Stimulated activated naive CD8-positive, alpha-beta T cell treated with anti-CD3 and anti-CD28 coated beads, Interleukin-15, Interleukin-2, amounts not matched to agents 100 U/mL and 50 U/mL, for 24 hours (primary cell): ENCODE measurements at places on chromosomes 3 and 15.

- DNase-seq: no peak
These were observed 65.7 kb upstream of the FRMD4B start for GRCh38 chr3:69451594-69451993.

- no peak for DNase-seq
These were observed 6.0 kb downstream of the POLG start for GRCh38 chr15:89328398-89329254.

GRCh38 chr3:4426782-4427344 is 40.2 kb downstream of the SUMF1 start:
- no peak for DNase-seq

DNA sequence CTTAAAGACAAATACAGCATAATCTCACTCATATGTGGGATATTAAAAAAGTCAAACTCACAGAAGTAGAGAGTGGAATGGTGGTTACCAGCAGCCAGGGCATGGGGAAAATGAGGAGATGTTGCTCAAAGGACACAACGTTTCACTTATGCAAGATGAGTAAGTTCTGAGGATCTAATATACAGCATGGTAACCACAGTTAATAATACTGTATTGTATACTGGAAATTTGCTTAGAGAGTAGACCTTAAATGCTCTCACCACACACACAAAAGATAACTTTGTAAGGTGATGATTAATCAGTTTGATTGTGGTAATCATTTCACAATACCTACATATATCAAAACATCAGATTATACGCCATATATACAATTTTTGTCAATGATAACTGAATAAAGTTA is 60.0 kb downstream of the MYH15 start:
- no peak for DNase-seq

DNA sequence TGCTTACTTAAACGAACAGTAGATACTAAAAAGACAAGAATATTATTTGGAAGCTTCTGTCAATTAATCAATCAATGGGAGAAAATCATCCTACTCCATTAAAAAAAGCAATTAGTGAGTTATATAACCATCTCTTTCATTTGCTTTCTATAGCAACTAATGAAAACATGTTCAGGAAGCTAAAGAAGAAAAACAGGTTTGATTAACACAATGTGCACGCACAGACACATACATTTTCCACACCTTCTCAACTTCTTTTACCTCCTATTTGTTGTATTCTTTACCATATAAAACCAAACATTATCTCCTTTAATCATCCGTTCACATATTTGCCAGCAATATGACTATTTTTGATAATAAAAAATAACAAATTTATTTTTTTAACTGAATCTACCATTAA is 111.3 kb downstream of the GBE1 start:
- DNase-seq: no peak

DNA sequence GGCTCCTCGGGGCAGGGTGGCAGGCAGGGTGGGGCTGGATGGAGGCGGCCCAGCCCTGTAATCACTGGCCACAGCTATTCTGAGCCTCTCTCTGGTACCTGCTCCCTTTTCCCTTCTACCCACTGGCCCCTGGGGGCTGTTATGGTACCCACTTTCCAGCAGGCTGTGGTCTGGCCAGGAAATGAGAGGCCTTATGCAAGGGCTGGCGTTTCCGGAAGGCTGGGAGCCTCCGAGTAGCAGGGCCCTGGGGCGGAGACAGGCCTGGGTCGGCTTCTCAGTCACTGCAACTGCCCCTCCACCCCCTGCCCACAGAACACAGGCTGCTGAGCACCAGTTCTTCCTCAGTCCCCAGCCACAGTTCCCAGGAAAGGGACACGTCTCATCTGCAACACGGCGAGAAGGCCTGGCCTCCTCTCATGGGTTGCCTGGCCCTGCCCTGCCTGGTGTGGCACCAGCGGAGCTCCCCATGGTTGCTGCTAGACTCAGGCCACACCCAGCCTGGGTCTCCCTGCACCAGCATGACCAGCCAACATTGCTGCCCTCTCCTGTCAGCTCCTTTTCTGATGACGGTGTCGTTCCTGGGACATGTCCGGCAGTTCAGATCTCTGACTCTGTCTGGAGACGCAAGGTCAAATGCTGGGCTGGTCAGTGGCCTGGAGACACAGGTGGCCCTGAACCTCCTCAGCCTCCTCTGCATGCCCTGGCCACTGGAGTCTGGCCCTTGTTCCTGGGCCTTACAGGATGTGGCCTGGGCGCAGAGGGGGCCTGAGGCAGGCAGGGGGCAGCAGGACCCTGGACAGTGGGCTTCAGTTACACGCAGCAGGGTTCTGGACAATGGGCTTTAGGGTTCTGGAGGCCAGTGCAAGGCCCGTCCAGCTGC is 6.5 kb downstream of the CHST13 start:
- no peak for DNase-seq

- no peak for DNase-seq
These were observed 252.3 kb downstream of the OCA2 start for GRCh38 chr15:27846722-27847395.

- DNase-seq: no peak
These were observed 141.4 kb upstream of the MRPS22 start for GRCh38 chr3:139202226-139202958.

DNA sequence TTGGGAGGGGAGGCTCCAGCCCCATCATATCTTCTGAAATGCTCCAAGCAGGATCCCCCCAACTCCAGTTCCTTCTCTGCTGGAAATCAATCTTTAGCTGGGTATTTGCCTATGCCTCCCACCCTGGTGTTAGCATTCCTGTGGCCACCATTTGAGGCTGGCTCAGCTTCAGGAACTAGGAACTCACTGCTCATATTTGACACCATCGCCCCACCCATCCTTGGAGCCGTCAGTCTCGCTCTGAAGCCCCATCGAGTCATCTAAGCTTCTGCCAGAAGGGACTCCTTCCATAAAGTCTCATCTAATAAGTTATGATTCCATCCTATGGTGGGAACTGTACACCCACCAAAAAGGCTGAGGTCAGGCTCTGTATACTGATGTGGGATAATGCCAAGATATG is 26.4 kb downstream of the PRKCD start:
- no peak for DNase-seq

DNA sequence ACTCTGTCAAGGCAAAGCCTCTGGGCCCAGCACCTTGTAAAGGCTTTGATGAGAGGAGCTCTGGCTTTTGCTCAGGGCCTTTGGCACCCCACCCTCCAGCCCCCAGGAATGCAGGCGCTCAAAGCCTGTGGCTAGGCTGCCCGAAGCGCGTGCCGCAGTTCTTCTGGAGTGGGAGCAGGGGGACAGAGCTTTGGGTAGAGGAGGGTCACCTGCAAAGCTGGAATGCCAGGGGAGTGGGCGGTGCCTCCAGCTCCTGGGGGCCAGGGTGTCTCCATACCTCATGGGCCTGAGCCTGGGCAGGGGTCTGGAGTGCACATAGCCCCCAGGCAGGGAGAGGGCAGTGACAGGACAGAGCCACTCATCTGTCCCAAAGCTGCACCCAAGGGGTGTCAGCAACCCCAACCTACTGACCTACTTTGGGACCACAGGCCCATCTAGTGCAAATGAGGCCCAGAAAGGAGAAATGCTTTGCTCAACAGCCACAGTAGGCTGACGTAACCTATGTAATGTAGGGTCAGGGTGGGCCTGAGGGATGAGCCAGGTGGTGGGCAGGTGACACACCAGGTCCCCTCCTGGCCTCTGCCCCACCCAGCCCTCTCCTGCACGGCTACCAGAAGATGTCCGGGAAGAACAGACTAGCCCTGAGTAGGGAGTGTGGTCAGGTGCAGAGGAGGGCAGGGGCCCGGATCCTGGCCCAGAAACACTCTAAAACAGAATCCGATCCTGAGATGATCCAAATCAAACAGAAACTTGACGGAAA is 2.2 kb upstream of the CALML4 start:
- DNase-seq: no peak

DNA sequence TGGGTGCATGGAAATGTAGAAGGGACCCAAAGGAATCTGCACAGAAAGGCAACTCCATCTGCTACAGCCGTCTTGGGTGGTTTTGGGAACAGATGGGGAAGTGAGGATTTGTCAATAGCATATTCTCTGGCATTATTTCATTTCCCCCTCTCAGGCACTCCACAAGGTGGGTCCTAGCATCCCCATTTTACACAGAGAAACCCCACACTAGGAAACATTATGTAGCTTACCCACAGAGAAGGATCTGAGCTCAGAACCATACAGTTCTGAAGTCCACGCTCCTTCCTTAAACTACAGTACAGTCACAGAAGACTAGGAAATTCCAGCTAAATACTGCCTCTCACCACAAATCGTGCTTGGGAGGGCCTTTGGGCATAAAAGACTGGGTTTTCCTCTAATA is 61.2 kb upstream of the CTNNB1 start:
- DNase-seq: no peak

GRCh38 chr3:176431991-176432390 is 765.3 kb downstream of the TBL1XR1 start:
- DNase-seq: no peak

DNA sequence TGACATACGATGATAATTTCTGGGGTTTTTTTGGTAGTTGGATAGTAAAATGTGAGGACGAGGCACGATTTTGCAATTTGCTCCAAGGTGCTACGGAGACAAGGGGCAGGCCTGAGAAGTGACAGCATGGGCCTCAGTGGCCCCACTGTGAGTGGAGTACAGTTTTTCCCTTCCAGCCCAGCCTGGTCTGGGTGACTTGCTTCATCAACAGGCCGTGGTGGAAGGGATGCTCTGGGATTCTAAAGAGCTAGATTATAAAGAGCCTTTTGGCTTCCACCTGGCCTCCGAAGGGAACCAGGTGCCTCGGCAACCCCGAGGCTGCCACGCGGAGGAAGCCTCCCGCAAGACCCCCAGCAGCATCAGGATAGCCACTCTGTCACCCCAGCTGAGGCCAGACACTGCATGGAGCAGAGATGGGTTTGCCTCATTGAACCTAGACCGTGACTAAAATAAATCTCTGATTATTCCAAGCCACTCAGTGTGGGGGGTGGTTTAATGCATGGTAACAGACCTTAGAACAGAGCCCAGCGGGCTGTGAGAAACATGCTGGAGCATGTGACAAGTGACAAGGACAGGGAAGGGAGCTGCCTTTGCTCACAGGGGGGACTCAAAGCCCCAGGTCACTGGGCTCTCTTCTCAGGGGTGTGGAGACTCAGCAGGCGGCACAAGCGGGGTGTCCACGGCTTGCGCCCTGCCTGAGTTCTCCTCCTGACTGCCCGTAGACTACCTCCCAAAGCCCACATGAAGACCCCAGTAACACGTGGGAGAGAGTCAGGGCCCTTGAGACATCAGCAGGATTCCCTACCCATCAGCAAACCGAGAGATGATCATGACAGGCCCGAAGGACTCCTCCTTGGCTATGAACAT is 22.6 kb upstream of the SLC41A3 start:
- no peak for DNase-seq

- DNase-seq: no peak
These were observed 7.5 kb upstream of the LCTL start for GRCh38 chr15:66573348-66573718.

GRCh38 chr3:166013073-166013679 is 176.0 kb upstream of the BCHE start:
- no peak for DNase-seq

DNA sequence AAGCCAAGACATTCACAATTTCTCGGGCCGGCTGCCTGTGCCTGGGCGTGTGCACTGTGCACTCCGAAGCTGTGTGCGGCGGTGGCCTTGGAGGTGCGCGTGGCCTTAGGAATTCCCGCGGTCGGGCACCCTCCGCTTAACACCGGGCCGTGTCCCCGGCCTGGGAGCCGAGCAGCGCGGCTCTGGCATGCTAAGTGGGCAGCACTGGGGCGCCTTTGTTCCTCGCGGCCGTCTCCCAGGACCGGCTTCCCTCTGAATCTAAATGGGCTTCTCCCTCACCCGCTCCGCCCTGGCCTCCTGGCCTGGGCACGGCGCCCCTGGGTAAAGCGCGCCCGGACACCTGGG is 498 bp upstream of the ARNT2 start:
- no peak for DNase-seq

- DNase-seq: no peak
These were observed 184.0 kb downstream of the IGSF11 start for GRCh38 chr3:118850687-118851086.

DNA sequence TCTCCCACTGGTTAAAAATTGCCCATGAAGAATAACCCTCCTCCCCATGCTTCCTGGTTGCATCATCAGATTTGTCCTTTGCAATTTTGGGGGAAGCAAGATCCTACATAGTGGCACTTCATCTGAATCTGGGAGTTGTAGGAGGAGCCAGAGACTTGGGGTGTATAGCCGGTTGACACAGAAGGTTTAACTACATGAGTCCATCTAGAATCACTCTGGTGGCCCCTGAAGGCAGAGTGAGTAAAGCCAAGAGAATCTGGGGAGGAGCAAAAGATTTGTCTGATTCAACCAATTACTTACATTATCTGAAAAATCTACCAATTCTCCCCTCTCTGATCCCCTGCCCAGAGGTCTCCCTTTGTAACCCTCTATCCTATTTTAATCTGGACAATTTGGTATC is 50.1 kb downstream of the SYN2 start:
- DNase-seq: no peak

GRCh38 chr3:59106085-59106648 is 56.3 kb upstream of the CFAP20DC start:
- DNase-seq: no peak

DNA sequence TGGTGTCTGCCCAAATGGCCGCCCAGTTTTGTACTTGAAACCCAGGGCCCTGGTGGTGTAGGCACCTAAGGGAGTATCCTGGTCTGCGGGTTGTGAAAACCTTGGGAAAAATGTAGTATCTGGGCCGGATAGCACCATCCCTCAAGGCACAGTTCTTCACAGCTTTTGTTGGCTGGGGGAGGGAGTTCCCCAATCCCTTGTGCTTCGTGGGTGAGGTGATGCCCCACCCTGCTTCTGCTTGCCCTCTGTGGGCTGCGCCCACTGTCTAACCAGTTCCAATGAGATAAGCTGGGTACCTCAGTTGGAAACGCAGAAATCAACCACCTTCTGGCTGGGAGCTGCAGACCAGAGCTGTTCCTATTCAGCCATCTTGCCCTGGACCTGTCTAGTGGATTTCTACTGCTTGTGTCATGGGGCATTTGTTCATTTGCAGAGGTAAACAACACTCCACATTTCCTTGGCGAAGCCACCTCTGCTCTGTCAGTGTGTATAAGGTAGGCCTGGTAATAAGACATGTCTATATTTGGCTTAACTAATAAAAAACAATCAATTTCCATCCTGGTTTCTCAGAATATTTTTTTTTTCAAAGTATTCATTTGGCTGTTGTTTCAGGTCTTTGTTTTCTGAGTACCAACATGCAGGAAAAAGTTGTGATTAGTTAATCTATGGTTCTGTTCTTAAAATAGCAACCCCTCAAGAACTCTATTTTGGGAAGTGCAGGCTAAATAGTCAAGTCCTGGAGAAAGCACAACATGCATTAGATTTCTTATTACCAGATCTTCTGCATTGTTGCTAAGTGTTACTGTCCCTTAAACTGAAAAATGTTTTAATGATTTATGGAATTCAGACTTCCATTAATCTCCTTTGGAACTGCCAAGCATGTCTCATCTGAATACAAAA is 304.3 kb downstream of the ZIC1 start:
- no peak for DNase-seq

DNA sequence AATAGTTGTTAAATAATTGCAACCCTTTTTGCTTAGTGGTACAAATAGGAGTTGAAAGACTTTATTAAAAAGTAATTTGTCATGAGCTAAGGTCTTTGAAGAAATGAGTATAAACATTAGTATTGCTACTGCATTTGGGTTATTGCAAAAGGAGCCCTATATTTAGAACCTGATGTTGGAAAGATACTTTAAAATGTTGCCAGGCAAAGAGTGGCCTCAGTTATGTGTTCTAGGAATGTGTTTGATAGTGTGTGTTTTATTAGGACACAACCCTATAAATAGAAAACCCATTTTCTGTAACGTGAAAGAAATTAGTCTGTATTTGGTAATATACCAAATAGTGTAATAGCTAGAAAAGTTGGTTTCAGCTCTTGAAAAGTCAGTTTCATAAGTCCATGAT is 10.7 kb downstream of the VPS8 start:
- DNase-seq: no peak

GRCh38 chr3:20160230-20160629 is 25.8 kb downstream of the SGO1 start:
- no peak for DNase-seq
